Peyer's patch (tissue), 4 donors: ENCODE measurements at places on chromosomes 4 and X.

- DNase-seq: no peak
Observed at GRCh38 chrX:48689208-48689920, 5.8 kb downstream of the WAS start.

DNA sequence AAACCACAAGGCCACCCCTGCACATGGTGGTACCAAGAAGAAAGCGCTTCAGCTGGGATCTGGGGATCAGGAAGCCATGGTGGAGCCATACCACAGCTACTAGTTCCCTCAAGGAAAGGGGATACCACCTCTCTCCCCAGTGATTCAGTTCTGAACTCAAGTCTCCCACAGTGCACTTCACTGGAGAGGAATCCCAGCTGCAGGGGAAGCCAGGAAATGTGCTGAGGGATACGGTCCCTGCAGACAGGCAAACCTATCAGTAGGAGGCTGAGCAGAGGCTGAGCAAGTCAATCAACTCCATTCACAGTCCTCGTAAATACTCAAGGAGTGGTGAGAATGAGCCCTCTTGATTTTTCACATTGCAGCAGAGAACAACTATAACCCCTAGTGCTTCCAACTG lies 11.0 kb downstream of the TMEM192 start:
- DNase-seq: no peak

DNA sequence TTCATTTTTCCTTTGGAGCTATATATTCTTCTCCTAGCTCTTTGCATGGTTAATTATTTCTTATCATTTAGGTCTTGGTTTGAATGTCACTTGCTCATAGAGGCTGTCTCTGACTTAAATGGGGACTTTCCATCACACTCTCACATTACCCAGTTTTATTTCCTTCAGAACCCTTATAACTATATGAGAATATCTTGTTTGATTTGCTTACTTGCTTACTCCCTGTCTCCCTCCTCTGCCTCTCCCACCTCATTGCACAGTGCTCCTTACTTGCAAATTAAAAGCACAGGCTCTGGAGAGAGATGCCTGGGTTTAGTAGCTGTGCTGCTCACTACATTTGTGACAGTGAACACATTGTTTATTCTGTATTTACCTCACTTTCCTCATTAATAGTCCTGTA lies 174.6 kb downstream of the SOWAHB start:
- no peak for DNase-seq

DNA sequence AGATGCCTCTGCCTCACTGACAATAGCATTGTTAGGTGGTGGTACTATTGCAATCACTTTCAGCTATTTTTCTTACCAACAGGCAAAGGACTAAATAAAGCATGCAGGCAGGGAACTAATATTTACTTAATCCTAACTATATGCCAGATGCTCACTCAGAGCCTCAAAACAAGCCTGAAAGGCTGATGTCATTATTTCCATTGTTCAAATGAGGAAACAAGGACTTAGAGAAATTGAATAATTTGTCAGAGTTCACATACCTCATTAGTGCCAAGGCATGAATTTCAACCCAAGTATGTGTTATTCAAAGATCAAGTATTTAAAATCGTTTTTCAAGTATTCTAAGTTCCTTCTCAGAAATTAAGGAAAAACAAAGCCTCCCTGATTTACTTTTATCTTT lies 374.9 kb upstream of the TECRL start:
- DNase-seq: no peak

DNA sequence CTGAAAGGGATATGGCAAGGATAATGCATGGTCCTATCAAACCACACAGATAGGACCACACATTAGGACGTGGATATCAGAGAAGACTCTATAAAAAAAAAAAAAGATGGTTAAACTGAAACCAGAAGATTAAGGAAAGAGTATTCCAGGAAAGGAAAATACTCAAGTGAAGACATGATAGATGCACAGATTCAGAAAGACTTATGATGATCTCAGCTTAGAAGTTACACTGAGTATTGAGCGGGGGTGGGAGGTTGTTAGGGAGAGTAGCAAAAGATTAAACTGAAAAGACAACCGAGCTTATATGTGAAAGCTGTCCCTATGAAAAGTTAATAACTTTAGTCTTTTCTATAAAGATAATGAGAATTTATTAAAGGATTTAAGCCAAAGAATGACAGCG lies 211.0 kb upstream of the EMCN start:
- no peak for DNase-seq

GRCh38 chr4:122662701-122663100 lies 41.8 kb upstream of the IL21 start:
- no peak for DNase-seq

DNA sequence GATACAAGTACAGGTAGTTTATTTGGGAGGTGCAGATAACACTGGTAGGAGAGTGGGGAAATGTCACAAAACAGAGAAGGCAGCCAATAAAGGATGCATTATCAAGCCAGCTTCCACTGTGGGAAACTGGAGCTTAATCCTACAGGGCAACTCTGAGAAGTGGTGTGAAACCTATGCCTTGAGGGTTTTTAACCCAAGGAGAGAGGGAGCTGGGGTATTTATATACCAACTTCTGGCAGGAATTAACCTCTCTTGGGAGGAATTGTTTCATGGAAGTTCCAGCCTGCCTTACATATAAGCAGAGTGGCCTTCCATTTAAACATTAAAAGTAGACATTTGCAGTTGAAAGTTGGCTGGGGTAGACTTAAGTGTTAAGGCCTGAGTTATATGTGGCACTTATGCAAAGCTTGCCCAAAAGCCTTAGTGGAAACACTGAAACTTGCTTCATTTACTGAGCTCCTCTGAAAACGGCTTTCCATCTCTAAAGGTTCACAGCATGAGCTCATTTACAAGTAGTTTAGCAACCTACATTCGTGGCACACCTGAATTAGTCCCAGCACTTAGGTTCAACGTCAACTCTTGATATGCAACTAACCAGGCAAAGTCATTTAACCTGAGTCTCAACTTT lies 19.2 kb downstream of the MAGEB17 start:
- DNase-seq: no peak

GRCh38 chr4:40555176-40555900 lies 74.3 kb downstream of the RBM47 start:
- DNase-seq: no peak

DNA sequence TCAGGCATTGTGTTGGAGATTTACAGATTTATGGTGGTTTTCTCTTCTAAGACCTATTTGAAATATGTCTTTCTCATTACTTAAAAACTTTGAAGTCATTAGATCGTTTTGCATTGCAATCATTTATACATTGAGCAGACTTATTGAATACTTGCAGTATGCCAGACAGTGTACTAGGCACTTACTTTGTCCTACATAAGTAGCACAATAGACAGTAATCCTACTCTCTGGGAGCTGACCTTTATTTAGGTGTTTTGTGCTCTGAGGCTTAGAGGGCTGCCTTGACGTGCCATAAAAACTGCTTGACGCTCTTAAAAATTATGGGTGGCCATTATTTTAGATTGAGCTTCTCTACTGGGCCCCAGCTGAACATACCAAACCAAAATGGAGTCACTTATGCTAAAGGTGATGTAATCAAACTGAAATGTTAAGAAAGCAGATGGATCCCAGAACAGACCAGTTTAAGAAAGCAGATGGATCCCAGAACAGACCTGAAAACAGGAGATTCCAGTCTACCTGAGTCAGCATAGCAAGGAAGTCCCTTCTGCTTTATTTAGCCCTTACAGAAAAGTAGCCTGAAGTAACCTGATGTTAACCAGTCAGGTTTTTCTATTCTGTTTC lies 42.4 kb downstream of the PTTG2 start:
- DNase-seq: no peak

GRCh38 chr4:4270529-4270928 lies 19.4 kb downstream of the LYAR start:
- DNase-seq: no peak

DNA sequence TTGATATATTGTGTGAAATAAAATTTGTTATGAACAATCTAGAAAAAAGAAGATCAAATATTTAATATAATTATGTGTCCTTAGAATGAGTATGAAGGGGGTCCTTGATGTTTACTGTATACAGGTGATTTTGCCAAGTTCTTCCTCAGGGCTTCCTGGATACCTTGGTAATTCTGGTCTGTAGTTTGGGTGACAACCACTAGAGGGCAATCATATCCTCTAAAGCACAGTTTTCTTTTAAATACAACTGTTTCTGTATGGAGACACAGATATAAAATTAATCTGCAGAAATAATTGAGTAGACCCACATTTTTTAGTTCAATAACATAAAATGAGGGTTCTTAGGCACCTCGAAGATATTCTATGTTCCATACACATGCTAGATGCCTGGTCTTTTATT lies 157.7 kb downstream of the SPANXN1 start:
- no peak for DNase-seq

DNA sequence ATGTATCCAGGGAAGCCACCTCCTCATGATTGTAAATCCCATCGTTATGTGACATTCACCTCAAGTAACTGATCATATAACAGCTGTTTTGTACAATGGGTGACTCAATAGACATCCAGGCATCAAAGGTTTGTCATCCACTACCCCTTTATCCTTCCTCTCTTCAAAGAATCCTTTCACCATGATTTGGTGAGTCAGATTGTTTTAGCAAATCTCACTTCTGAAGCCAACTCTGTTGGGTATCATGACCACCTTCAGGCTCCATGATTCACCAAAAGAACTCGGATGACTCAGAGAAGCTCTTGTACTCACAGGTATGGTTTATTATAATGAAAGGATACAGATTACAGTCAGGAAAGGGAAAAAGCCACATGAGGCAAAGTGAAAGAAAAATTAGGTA lies 132.1 kb downstream of the PWWP3B start:
- DNase-seq: no peak

- DNase-seq: no peak
Observed at GRCh38 chrX:155959018-155959587, 38.4 kb upstream of the IL9R start.

- no peak for DNase-seq
Observed at GRCh38 chr4:22897520-22898108, 204.9 kb downstream of the GBA3 start.

DNA sequence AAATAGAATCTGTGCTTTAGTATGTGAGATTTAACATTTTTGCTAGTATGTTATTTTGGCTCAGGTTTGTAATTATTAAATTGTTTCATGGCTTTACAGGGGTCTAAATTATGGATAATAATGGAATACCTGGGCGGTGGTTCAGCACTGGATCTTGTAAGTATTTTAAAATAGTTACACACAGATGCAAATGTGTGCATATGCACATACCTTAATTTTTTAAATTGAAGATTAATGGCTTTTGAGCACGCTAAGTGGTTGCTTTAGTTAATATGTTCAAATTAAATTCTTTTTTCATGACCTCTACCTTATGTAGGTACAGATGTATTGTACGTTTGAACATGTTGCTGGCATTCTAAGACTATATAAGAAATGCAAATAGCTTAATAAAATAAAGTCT lies 40.2 kb downstream of the STK26 start:
- DNase-seq: no peak
